CD4-positive, alpha-beta T cell treated with Interferon gamma for 1 hour (primary cell): ENCODE measurements at places on chromosomes 12 and 14.

DNA sequence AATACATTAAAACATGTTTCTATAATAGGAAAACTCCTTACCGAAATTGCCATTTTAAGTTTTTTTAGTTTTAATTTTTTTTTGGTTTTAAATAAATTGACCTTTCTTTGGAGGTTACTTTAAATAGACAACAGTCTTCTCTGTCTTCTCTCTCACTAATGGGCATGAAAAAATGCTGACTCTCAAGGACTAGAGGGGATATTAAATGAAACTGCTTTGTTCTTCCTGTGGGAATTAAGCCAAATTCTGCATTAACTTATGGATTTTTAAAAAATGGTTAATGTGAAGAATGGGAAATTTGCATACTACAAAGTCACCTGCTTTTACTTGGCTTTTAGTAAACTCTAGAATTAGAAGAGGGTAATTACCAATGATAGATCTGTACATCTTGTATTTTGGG is 378.9 kb downstream of the TMTC2 start:
- no peak for DNase-seq

DNA sequence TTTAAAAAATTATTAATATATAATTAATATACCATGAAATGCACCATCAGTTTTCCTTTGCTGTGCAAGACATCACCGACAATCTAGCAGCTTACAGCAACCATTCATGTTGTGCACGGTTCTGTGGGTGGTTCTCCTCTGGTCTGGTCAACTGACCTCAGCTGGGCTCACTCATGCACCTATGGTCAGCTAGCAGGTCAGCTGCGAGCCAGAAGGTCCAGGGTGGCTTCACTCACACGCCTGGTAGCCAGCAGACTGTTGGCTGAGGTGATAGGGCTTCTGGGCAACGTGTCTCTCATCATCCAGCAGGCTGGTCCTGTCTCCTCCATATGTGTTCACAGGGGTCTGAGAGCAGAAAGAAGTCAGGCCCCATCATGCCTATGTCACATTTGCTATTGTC is 210.4 kb downstream of the KIF26A start:
- DNase-seq: no peak

DNA sequence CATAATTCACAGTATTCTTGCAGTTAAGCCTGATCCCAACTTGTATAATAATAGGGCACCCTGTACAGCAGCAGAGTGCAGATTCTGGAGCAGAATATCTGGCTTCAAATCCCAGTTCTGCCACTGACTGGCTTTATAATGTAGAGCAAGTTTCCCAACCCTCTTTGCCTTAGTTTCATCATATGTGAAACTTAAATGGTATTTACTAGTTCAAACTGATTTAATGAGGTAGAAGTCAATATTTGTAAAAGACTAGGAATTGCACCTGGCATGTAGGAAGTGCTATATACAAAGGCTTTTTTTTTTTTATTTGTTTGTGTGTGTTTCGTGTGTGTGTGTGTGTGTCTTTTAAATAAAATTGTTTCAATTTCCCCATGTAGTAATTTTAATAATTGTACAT is 125.9 kb downstream of the CCER1 start:
- DNase-seq: no peak

- no peak for DNase-seq
Observed at GRCh38 chr12:94225506-94225905, 77.1 kb downstream of the PLXNC1 start.

GRCh38 chr14:102249041-102249440 is 55.9 kb downstream of the MOK start:
- DNase-seq: no peak

GRCh38 chr14:103192246-103192840 is 69.1 kb downstream of the TNFAIP2 start:
- no peak for DNase-seq

DNA sequence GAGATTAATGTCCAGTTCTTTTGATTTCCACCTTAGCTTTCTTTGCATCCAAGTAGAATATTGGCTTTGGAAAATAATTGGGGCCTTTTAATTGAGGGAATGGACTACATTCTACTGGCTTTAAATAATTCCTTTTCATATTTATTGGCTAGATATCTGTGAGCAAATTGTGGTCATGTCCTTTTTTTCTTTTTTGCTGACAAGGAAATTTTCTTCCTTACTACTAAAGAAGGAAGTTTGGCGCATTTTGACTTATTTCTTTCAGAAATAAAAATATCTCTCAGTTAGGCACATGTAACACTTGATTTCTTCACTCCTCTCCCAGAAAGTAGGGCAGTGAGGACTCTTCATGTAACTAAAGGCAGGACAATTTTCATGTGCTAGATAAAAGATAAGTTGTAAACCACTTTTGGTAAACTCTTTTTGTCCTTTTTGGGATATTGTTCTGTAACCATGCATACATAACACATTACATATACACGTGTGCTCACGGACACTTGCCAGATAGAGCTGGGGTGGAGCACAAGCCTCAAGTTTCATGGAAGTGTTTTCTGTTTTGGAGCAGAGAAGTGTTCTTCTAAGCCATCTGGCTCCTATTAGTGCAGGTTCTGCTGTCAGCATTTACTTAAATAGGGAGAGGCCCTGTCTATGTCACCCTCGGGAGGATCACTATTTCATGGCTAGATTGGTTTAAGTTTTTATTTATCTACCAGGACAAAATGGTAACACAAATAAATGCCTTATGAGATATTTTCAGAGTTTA is 85.1 kb upstream of the LRIG3 start:
- DNase-seq: no peak

DNA sequence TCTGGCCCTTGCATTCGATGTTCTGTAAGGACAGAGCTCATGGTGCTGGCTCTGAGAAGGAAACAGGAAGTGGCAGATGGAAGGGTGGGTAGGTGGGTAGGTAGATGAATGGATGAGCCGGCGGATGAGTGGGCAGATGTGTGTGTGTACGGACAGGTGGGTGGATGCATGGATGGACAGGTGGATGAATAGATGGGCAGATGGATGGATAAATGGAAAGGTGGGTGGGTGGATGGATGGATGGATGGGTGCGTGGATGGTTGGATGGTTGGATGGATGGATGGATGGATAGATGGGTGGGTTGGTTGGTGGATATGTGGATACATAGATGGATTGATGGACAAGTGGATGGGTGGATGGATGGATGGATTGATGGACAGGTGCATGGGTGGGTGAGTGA is 27.6 kb upstream of the PPP1R13B start:
- no peak for DNase-seq

DNA sequence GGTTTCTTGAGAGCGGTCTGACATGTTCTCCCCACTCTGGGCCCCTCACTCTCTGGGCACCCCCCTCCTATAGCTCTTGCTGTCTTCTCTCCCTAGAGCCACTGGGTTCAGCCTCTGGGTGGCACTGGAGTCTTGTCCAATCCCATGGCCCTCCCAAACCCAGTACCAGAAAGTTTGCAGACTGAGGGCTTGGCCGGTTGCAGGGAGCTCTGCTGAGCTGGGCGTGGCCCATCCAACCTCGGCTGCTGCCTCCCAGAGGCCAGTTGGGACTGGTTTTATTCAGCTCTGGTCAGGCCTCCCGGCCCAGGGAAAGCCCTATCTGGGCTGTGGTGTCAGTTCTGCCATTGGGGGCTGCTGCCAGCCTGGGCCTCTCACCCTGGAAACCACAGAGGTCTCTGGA is 37.9 kb downstream of the ISCA2 start:
- no peak for DNase-seq

DNA sequence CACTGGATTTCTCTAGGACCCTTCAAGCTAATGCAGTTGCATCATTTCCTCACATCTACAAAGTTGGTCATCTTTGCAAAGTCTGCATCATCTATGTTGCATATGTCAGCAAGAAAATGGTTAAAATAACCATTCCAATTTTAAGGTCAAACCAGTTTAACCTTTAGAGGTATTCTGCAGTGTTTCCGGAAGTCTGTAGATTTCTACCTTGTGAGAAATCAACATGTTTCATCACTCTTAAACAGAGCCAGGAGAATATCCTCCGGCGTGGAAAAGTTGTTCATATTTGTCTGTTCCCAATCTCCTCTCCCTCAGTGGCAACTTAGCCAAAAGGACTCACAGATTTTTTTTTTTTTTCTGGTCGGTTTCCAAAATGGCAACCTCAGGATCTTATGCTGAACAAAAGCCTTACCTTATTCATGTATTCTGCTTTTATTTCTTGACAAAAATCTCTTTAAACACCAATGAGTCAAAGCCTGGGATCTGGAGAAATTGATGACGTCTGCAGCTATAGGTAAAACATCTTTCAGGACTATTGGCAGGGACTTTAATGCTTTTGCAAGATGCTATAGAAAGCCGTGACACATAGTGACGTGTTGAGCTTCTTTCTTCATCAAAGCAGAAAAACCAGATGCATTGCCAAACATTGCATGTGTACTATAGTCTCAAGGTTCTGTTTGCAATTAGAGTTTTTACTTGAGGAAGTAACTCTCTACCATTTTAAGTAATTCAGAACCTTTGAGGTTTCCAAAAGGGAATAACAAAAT is 16.0 kb upstream of the CDK17 start:
- DNase-seq: no peak

GRCh38 chr12:115354007-115354890 is 670.3 kb upstream of the TBX3 start:
- DNase-seq: no peak

GRCh38 chr12:65595016-65595560 is 229.2 kb upstream of the HMGA2 start:
- no peak for DNase-seq

DNA sequence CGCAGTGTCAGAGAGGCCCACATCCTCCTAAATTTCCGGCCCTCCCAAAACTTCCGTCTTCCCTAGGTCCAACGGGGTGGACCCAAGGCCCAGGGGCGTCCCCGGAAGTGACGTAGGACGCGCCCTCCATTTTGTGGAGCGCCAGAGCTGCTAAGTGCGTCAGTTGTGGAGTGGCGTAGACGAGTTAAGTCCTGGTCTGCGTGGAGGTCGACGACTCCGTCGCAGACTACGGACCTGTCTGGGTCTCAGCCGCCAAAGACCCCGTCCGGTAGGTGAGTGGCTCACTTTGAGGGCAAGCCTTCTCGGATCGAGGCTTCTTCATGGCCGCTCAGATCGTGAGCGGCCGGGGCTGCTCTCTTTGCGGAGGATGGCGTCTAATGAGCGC is at the start of gene SRSF5:
Gene SRSF5 (plus strand): TSS at position 159 of the 385 bp plus-strand sequence. CDS start 1,015 bp downstream, outside the sequence.
- peak; percentile 95 for DNase-seq

- no peak for DNase-seq
Observed at GRCh38 chr12:89622115-89622514, 86.5 kb downstream of the ATP2B1 start.

DNA sequence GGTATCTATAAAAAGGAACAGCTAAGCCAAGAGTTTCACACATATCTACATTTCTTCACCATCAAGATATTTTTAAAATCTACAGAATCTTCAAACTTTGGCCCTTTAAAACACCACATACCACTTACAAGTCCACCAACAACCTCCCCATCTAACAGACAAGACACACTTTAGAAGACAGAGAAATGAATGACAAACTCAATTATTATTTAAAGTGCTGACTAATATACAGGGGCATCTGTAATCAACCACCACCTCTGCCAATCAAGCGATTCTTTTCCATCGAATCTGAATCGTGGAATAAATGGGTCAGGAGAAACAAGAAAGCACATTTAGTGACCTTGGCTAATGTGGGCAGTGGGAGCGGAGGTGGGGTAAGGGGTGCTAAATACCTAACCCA is 7.7 kb downstream of the SETD3 start:
- DNase-seq: no peak

DNA sequence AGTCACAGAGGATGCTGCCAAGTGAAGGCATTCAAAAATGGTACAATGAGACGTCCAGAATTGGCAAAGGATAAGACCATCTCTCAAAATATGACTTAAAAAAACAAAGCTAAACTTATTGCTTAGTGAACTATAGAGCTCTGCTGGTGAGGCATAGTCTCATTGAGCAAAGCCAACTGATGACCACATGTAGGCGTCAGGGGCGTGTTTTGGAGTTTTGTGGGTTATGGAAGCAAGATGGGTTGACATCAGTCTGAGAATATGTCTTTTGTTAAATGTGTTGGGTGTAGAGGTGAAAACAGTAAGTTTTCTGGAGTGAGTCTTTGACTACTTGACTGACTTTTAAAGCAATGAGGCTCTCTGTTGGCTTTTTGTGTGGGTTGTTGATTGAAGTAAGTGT is 47.2 kb downstream of the ATL1 start:
- no peak for DNase-seq

DNA sequence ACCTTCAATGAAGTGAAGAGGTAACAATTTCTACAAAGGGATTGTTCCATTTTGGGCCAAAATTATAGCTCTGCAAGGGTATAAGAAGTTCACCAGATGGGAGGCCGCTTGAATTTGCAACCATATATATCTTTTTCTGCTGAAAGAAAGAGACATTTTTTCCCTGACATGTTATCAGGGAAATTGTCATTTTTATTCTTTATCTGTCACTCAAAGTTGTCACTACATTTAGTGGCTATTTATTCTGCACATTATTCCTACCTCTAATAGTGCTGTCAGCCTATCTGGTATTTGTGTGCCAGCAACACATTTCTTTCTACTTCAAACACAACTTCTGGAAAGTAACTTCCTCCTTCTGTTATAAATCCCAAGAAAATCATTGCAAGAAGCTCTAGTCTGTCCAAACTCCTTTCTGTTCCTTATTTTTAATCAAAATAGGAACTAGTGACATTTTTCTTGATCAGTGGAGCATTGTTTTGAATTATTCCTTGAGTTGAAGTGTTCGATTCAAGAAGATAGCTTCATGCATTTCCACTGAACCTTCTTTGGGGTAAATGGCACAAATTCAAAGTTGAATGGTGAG is 137.9 kb upstream of the ATP2B1 start:
- no peak for DNase-seq

GRCh38 chr14:80095623-80096022 is 115.7 kb downstream of the DIO2 start:
- no peak for DNase-seq

DNA sequence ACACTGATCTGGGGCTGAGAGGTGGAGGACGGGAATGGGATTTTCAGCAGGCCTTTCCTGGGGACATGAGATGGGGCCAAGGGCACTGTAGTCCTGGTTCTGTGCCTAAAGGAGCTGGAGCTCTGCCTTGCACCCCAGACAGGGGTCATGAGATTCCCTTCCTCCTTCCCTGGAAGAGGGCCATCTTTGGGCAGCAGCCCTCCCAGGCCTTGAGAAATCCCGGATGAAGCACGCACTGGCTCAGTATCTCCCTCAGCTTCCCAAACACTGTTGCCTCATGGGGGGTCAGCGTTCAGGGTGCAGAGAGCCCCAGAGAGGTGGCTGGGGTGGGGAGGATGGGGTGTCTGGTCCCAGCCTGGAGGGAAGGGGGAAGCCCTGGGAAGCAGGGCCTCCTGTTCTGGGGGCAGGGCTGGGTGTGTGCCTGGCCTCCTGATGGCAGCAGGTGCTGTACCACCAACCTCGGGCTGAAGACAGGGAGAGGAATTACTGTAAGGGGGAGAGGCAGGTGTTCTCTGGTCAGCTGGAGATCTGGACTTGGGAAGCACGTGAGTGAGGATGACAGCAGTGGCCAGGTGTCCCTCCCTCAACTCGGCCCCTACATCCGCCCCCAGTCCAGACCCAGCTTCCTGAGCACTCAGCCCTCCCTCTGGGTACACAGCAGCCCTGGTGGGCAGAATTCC is 8.4 kb upstream of the NR4A1 start:
- no peak for DNase-seq
